Stimulated activated CD4-positive, alpha-beta T cell treated with anti-CD3 and anti-CD28 coated beads, Interleukin-4, amount 100 ng/mL, for 1 hour (primary cell): ENCODE measurements at places on chromosomes 3 and 15.

DNA sequence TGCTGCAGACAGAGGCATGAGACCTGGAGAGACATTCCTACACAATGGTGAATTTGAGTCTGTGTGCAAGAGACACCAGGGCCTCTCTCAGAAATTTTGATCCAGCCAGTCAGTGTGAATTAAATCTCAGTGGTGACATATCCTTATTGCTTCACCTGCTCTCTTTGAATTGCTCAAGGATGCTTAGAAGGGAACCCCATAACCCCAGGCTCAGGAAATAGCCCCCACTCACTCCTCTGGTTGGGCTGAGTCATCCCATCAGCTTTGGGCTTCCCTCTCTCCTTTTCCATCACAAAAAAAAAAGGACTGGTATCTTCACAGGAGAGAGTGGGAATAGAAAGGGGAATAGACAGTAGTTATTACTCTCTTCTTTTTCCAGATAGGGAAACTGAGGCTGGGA, 33.0 kb upstream of the LARS2 start:
- no peak for DNase-seq

GRCh38 chr15:93179072-93179471, 90.1 kb upstream of the RGMA start:
- DNase-seq, result no peak

GRCh38 chr3:163953526-163953925, 1124.8 kb downstream of the SI start:
- DNase-seq, result no peak

DNA sequence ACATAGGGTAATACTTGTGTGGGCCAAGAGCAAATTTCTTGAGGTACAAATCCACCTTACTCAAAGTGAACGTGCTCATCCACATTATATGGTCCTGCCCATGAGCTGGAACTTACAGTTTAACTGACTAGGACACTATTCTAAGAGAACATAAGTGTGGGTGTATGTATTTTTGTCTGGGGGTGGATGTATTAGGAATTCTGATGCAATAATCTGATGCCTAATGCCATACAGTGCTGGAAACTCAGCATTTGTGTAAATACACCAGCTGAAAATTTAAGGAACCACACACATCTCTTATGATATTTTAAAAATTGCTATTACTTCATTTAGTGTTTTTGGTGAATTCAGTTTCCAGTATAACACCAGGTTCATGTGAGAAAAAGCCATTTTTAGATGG, 1350.7 kb downstream of the ZPLD1 start:
- no peak for DNase-seq

- DNase-seq, result peak; percentile 43
Measured at GRCh38 chr3:108914774-108915641, 38.7 kb downstream of the GUCA1C start.

DNA sequence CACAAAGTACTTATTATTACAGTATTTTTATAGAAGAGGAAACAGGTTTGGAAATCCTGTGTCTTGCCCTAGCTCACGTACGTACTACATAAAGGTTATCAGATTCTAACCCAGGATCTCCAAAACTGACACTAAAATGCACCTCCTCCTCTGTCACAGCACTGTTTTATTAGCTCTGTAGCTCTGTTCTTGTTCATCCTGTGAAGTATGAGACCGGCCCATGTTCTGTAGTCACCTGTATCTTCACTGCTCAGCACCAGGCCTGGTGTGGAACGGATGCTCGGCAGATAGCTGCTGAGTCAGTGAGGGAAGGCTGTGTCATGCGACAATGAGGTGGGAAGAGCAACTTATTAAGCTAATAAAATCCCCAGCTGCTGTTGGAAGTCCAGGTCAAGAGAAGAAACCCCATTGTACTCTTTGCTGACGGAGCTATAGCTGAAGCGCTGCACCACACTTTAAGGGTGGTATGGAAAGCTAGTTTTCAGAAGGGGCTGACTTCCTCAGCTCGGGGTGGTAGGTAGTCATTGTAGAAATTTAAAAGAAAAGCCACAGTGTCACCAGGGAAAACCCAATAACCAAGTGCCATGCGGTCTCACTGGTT, 22.8 kb downstream of the BCL2A1 start:
- no peak for DNase-seq

- DNase-seq, result no peak
Measured at GRCh38 chr3:46892285-46893145, 15.0 kb downstream of the PTH1R start.

GRCh38 chr3:125022206-125022605, 33.6 kb downstream of the HEG1 start:
- no peak for DNase-seq

- DNase-seq, result no peak
Measured at GRCh38 chr3:19046440-19046839, 101.9 kb upstream of the KCNH8 start.

- no peak for DNase-seq
Measured at GRCh38 chr3:119500265-119500664, 1.9 kb downstream of the TIMMDC1 start.

DNA sequence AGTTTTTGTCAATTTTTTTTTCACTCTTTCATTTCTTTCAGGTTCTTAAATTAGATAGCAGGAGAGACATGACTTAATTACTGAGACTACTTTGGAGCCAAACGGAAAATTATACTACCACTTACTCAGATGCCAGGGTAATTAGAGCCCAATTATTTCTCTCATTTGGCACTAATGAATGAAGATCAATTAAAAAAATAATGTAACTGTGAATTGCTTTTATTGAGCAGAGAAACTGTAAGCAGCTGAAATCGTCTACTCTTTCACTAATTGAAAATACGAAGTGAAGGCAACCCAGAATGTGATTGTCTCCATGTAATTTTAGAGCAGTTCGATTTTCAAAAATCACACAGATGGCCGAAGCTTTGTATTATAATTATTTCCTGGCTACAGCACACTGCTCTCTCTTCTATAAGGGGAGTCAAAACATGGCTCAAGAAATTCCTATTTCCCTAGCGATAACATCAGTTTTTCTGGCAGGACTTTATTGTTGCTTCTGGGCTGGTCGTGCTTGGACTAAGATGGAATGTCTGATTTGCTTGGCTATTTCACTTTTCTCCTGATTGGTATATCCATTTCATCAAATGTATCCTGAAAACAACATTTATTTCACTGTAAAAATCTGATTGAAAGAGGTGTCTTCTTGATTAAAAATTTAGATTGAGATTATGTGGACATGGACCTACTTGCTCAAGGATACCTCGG, 55.8 kb upstream of the PDZRN3 start:
- no peak for DNase-seq
